ENCODE measurements at places on chromosomes 6 and 20. TPM values are rescaled to one million over a fixed set of nuclear protein-coding genes. Genes with fewer than 3 reads are reported as not detected.

KCNK15 gene
- total RNA-seq = 0.13 TPM

BHLHE23 gene
- not detected for total RNA-seq

HSPA12B gene
- total RNA-seq = not detected

PANK2 gene
- total RNA-seq = 63.7 TPM

HSPA1L gene
- total RNA-seq = 0.29 TPM

PAX1 gene
- total RNA-seq = not detected

KIFC1 gene
- 21.8 TPM for total RNA-seq

HLA-DMA gene
- 35.3 TPM for total RNA-seq

DLL1 gene
- total RNA-seq = 0.13 TPM

HTR1B gene
- total RNA-seq = not detected

DDR1 gene
- 34.1 TPM for total RNA-seq

ADGB gene
- not detected for total RNA-seq

PCK1 gene
- 0.32 TPM for total RNA-seq

TINAG gene
- not detected for total RNA-seq

CCM2L gene
- total RNA-seq = 0.08 TPM

HIVEP1 gene
- 4.9 TPM for total RNA-seq

OGFRL1 gene
- 5.9 TPM for total RNA-seq

PERP gene
- 38.0 TPM for total RNA-seq

SAPCD1 gene
- total RNA-seq = 1.1 TPM

TNNC2 gene
- not detected for total RNA-seq

TCP11 gene
- not detected for total RNA-seq

SGK2 gene
- not detected for total RNA-seq

PGC gene
- not detected for total RNA-seq

LPA gene
- not detected for total RNA-seq

GRIK2 gene
- total RNA-seq = 8.5 TPM

OPRL1 gene
- 3.2 TPM for total RNA-seq

PPP1R16B gene
- total RNA-seq = 0.69 TPM

All from SK-MEL-5 (cell line).